Stimulated activated CD8-positive, alpha-beta memory T cell treated with anti-CD3 and anti-CD28 coated beads, Interleukin-4, amount 100 ng/mL, for 48 hours (primary cell): ENCODE measurements at places on chromosomes 7 and 10.

DNA sequence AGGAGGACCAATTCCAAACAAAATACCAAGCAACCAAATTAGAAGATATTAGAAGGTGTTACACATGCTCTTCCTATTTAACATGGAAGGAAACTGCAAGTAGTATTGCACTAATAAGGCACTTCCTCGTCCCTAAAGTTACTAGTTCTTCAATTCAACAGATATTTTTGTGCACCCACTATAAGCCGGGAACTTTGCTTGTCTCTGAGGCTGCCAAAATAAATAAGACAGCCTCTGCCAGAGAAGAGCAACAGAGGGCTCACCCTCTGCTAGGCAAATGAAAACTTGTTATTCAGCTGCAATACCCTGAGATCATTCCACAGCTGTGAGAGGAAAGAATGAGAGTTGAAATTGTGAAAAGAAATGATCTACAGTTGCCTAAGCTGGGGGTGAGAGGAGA lies 37.4 kb upstream of the GSAP start:
- no peak for DNase-seq

DNA sequence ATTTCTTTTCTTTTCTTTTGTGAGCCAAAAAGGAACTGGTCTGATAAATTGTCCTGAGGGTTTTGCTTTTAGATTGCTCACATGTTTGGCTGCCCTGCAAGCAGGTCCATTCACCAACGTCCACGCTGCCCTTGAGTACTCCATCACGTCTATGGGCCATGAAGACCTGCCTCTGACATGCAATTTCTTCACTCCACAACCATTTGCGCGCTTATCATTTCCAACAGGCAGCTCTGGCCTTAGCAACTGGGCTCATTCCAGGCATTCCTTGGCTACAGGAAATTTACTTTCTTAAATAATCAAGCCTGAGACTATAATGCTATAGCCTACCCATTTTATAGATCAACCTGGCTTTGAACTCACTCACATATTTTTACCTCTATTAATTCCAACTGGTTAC lies 408.3 kb upstream of the C7orf33 start:
- no peak for DNase-seq

GRCh38 chr7:85262891-85263290 lies 76.0 kb upstream of the SEMA3D start:
- no peak for DNase-seq

DNA sequence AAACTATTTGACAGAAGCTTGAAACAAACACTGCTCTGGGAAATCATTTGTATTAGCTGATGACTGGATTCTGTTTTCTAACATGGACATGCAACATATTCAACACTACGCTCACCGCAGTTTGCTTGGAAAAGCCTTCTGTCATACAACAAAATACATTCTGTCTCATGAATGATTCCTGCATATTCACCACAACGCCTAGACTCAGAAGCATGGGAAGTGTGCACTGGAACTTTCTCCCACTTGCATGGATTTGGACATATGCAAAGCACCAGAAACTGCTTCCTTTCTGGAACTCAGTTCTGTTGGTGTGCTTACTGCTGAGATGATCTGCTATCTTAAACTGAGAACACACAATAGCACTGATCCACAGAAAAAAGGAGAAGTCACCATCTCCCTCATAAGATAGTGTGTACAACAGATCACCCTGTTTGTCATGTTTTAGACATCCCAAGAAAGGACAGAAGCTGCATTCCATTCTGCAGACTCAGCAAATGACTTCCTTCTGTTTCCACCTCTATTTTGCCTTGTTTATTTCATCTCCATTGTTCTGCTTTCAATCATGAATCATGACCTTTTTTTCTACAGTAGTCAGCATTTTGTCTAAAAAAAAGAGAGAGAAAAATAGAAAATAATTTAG lies 115.8 kb downstream of the HTR7 start:
- DNase-seq = no peak

GRCh38 chr10:57605948-57606485 lies 661.7 kb downstream of the IPMK start:
- DNase-seq = no peak

DNA sequence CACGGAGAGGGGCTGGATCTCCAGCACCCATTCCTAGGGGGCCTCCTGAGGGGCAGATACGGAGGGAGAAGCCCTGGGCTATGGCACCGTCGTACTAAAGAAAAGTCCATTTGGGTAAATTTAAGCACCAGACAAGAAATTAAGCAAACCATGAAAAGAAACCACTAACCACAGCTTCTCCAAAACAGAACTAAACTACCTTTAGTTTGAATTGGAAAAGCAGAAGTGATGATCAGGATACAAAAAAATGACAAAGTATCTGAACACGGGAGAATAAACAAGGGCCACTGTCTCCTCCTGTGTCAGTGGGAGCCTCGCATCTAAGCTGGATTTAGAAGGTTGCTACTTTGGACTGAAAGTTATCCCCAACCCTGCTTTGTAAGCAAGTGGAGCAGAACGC lies 69.1 kb downstream of the DIP2C start:
- DNase-seq = no peak

- no peak for DNase-seq
Observed at GRCh38 chr7:43585562-43585961, 2.7 kb downstream of the STK17A start.

GRCh38 chr7:44867073-44867995 lies 18.0 kb downstream of the PURB start:
- no peak for DNase-seq

DNA sequence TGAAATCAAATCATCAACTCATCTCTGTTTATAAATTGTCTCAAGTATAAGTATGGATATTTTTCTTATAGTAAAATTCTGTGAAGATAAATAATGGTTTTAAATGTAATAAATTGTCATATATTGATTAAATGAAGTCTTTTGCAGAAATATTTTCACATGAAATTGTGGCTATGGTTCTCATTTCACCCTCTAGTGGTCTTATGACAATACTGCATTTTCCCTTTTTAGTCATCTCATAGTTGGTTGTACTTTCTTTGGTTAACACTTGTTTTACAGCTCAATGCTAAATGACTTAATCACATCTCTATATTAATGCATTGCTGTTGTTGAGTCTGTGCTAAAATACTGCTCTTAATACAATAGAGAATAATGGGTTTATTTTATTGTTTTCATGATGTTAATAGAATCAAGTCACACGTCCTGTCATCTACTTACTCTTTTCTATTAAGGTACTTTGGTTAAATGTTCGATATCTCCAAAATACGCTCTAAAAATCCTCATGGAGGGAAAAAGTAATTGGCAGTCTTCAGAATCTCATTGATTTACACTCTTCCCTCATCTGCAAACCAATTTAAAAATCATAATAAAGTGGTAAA lies 38.0 kb upstream of the CACNA2D1 start:
- no peak for DNase-seq

GRCh38 chr10:101070098-101070497 lies 8.3 kb downstream of the KAZALD1 start:
- DNase-seq = no peak
